ENCODE measurements at places on chromosomes 2 and 18. TPM values are rescaled to one million over a fixed set of nuclear protein-coding genes. Genes with fewer than 3 reads are reported as not detected.

Gene DES
- not detected for total RNA-seq

GRCh38 chr2:13114391-13114790 is 397.7 kb downstream of the TRIB2 start:
- H3K4me1 ChIP-seq: no peaks in the 10 kb centered on the region
- DNase-seq: peak; percentile 6
- H3K27me3 ChIP-seq: peaks cover 17% of the 10 kb centered on the region
- no peaks in the 10 kb centered on the region for H3K36me3 ChIP-seq

GRCh38 chr2:186696290-186696689 is 2.4 kb downstream of the FAM171B start:
- H3K4me1 ChIP-seq: peaks cover 21% of the 10 kb centered on the region
- DNase-seq: no peak
- no peaks in the 10 kb centered on the region for H3K36me3 ChIP-seq
- no peak overlapping the region for H3K27ac ChIP-seq

Gene PSMA8
- total RNA-seq: not detected

DNA sequence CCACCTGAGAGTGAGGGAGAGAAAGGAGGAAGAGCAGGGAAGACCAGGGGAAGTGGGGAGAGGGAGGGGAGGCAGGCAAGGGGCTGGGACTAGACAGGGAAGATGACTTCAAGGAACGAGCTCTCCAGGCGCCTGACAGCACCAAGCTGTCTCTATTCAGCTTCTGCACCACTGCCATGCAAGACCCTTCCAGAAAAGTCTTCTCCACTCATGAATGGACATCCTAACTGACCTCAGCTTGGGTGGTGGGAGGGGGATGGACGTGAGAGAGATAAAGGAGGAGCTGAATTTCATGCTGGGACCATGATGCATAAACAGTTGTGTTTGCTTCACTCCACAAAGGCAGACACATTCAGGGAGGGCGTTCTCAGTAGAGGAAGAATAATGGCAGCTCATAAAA is 206.4 kb upstream of the ARL4C start:
- no peak overlapping the region for H3K27ac ChIP-seq
- no peak overlapping the region for H3K4me3 ChIP-seq
- no peak for DNase-seq
- H3K36me3 ChIP-seq: no peaks in the 10 kb centered on the region

DNA sequence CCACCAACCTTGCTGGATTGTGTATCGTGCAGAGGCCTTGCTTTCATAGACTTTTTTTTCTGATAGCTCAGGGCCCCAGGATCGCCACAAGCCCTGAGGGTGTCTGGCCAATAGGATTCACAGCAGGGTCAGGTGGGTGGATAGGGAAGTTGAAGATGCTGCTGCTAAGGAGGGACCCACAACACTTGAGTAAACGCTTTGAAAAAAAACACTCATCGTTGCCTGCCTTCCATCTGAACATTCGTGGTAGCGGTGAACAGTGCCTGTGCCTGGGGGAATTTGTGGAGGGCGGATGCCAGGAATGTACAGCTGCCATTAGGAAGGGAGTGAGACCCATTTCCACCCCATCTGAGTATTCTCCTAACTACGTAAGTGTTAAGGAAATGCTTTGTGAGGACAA is 104.6 kb upstream of the TPO start:
- no peak overlapping the region for H3K4me3 ChIP-seq
- H3K36me3 ChIP-seq: no peaks in the 10 kb centered on the region
- DNase-seq: no peak
- H3K27ac ChIP-seq: no peak overlapping the region

DNA sequence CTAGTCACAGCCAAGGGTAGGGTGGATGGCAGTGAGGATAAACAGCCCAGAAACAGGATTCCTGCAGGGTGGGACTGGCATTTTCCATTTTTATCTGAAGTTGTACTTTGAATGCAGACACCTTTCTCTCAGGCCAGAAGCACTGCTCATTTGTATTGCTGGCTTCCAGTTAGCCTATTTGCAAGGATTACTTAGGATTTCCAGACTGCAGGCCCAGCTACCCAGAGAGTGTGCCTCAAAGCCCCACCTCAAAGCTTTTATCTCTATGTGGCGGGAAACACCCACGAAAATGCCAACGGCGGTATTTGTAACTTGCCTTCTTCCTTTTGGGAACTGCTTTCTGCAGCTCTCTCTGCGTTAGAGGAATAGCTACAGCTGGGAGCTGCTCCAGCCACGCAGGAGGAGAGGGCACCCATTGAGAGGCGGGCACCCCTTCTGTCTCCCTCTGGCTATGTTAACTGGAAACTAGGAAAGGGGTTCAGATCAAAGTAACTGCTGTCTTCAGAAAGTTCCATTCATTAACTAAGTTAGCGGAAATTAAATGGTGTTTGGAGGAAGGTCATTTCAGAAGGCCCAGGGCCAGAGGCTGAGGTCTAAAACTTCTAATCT is 144.9 kb downstream of the TGIF1 start:
- peak; percentile 35 for DNase-seq
- peaks cover 45% of the 10 kb centered on the region for H3K4me1 ChIP-seq

GRCh38 chr18:59246796-59247195 is 26.5 kb downstream of the RAX start:
- H3K4me3 ChIP-seq: no peak overlapping the region
- no peaks in the 10 kb centered on the region for H3K36me3 ChIP-seq
- DNase-seq: no peak
- no peak overlapping the region for H3K27ac ChIP-seq

DNA sequence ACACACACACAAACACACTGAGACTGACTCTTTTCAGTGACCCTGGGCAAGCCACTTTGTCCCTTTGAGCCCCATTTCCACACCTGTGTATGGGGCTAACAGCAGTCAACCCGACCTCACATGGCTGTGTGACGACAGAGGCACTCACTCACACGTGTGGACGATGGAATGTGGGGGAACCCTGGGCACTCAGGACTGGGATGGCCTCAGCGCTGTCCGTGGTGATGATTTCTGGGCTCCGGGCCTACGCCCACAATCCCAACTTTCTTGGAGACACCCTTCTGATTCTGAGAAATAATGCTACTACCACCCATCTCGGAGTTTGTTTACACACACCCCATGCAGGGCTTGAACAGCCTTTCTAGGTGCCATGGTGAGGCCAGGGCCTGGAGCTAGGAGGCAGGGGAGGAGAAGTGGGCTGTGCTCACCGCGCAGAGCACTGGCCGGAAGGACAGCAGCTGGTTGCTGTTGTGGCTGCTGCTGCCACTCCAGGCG is 1.5 kb downstream of the CRYBA2 start:
- peaks cover 25% of the 10 kb centered on the region for H3K4me1 ChIP-seq
- no peak overlapping the region for H3K4me3 ChIP-seq
- peak; percentile 17 for DNase-seq
- H3K27me3 ChIP-seq: peaks cover 13% of the 10 kb centered on the region
- H3K27ac ChIP-seq: no peak overlapping the region
- H3K36me3 ChIP-seq: no peaks in the 10 kb centered on the region

- no peaks in the 10 kb centered on the region for H3K36me3 ChIP-seq
- DNase-seq: no peak
- no peak overlapping the region for H3K27ac ChIP-seq
- H3K27me3 ChIP-seq: no peaks in the 10 kb centered on the region
Measured at GRCh38 chr2:214607051-214607450, 196.2 kb downstream of the VWC2L start.

Gene NEU2
- 4.0 TPM for total RNA-seq

- no peak overlapping the region for H3K27ac ChIP-seq
- no peak for DNase-seq
- no peaks in the 10 kb centered on the region for H3K4me1 ChIP-seq
- H3K4me3 ChIP-seq: no peak overlapping the region
Measured at GRCh38 chr18:65435534-65435933, 315.3 kb upstream of the CDH7 start.

Gene CRACDL
- 0.40 TPM for total RNA-seq

- H3K4me3 ChIP-seq: no peak overlapping the region
- no peak for DNase-seq
- no peaks in the 10 kb centered on the region for H3K36me3 ChIP-seq
- H3K4me1 ChIP-seq: no peaks in the 10 kb centered on the region
Measured at GRCh38 chr2:96389736-96390135, 54.2 kb downstream of the NCAPH start.

Data from PC-3 (cell line).